Spinal cord (tissue), 10 donors: ENCODE measurements at places on chromosomes 2 and 18. TPM values are rescaled to one million over a fixed set of nuclear protein-coding genes. Genes with fewer than 3 reads are reported as not detected.
A peak's percentile ranks its signal among the peaks of the same experiment; 100 is the strongest.

Gene COL6A3
- total RNA-seq = 245 TPM

Gene FAM124B
- total RNA-seq = 17.2 TPM

Gene CFAP53
- 4.8 TPM for total RNA-seq

Gene RAB12
- 85.2 TPM for total RNA-seq

Gene TCF23
- 0.06 TPM for total RNA-seq

Gene KHK
- 4.1 TPM for total RNA-seq

Gene NFE2L2
- 87.9 TPM for total RNA-seq

Gene ALKAL2
- 3.4 TPM for total RNA-seq

Gene OTOS
- 0.55 TPM for total RNA-seq

Gene GALNT1
- 89.8 TPM for total RNA-seq

Gene EFHD1
- total RNA-seq = 13.7 TPM

Gene CAPN14
- 0.40 TPM for total RNA-seq

Gene STK17B
- 10.7 TPM for total RNA-seq

Gene NR4A2
- total RNA-seq = 4.0 TPM

GRCh38 chr2:40457366-40457765 lies 5.5 kb upstream of the SLC8A1 start:
- no peak for DNase-seq

GRCh38 chr2:175007510-175007909 lies 2.3 kb upstream of the CHN1 start:
- no peak for DNase-seq

- DNase-seq = no peak
These were observed 464.2 kb upstream of the NRP2 start for GRCh38 chr2:205218056-205218455.

DNA sequence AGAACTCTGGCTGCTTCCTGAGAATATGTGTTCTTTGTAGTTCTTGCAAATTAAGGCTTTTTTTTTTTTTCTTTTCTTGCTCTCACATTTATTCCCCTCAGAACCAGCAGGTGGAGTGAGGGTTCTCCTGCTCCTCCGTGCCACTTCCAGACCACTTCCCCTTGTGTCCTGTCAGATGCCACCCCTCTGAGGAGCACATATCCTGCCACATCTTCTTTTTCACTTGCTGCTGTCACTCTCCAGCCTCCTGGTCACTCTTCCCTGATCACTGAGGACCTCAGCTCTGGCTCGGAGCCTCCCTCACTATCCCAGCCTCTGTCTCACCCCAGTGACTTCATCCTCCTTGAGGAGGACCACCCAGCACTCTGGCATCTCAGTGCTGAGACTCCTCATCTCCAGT lies 100.5 kb downstream of the TACR1 start:
- DNase-seq = no peak

DNA sequence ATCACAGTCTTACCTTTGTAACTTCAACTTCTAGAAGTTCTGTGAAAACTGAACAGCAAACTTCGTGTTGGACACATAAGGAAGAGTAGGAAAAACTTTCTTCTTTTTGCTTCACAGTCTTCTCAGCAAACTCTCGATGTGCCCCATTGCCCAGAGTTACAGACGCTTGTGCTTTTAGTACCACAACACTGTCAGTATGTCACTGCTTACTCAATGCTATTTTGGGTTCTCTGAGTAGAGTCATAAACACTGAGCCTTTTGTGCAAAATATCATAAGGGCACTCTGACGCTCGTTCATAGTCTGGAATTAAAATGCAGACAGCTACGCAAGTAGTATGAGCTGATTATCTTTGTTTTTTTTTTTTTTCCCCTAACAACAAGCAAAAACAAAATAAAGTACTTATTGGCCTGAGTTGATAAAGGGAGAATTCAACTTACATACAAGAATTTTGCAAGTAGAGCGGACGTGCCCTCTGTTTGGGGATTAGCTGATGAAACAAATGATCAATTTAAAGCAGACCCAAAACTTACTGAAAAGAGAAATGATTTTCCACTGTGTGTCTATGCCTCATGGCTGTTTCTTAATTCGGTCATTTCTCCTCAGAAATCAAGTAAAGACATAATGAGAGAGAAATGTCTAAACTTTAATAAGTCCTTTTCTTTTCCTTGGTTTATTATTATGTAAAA lies at the start of gene CDH19:
CDH19 (minus strand) TSS at position 150 of the 687 bp plus-strand sequence. CDS start 31,886 bp downstream, outside the sequence.
- no peak for DNase-seq

GRCh38 chr2:141570474-141571131 lies 560.2 kb downstream of the LRP1B start:
- no peak for DNase-seq

GRCh38 chr2:234444893-234445292 lies 52.0 kb downstream of the ARL4C start:
- DNase-seq = no peak

GRCh38 chr2:109456776-109457175 lies 157.0 kb downstream of the SEPTIN10 start:
- DNase-seq = no peak

- no peak for DNase-seq
These were observed 86.0 kb downstream of the PTRHD1 start for GRCh38 chr2:24707143-24707542.

DNA sequence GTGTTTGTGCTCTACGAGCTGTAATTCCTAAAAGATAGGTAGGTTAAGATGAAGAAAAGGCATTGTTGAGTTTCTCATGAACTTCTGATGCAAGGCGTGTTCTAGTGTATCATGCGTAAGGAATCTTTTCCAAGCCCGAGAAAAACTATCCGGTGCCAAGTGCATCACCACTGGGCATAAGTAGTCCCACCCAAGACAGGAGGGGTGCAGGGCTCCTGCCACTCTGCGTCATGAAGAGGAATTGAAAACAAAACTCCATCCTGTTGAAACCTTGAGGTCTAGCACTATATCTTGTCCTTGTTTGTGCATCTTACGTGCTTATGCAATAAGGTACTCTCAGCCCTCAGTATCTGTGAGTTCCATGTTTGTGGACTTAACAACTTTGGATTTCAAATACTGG lies 45.7 kb downstream of the RAB31 start:
- no peak for DNase-seq

DNA sequence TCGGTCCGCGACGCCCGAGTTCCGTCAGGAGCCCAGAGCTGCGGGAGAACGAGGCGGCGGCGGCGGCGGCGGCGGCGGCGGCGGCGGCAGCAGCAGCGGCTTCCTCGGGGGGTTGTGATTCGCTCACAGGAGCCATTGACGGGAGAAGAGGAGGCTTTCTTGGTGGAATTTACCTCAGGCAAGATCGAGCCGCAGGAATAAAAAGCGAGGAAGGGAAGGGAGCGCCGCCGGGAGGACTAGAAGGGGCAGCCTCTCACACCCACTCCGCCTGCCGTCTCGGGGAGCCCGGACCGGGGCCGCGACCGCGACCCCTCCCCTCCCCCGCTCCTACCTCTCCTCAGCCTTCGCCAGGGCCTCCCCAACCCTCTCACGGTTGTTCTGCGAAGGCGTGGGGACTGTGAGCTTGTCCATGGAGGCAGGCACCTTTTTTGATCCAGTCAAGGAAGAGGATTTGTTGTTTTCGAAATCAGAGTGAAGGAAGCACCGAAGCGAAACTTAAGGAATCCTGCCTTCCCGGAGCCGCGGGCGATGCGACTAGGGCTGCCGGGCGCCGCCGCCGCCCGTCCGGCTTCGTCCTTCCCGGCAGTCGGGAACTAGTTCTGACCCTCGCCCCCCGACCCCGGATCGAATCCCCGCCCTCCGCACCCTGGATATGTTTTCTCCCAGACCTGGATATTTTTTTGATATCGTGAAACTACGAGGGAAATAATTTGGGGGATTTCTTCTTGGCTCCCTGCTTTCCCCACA lies 506 bp downstream of the BMPR2 start:
- DNase-seq = no peak

DNA sequence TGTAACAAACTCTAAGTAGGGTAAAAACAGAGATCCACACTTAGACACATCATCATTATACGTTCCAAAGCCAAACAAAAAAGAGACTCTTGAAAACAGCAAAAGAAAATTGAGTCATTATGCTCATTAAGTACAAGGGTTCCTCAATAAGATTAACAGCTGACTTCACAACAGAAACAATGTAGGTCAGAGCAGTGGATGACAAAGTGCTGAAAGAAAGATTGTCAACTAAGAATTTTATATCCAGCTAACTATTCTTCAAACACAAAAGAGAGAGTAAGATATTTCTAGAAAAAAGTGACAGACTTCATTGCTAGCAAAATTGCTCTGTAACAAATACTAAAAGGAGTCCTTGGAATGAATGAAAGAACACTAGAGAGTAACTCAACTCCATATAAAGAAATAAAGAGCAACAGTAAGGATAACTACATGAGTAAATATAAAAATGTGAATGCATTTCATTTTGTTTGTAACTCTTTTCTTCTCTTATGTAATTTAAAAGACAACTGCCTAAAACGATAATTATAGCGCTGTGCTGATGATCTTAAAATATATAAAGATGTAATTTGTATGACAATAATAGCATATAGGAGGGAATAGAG lies 23.8 kb upstream of the DNER start:
- DNase-seq = no peak

DNA sequence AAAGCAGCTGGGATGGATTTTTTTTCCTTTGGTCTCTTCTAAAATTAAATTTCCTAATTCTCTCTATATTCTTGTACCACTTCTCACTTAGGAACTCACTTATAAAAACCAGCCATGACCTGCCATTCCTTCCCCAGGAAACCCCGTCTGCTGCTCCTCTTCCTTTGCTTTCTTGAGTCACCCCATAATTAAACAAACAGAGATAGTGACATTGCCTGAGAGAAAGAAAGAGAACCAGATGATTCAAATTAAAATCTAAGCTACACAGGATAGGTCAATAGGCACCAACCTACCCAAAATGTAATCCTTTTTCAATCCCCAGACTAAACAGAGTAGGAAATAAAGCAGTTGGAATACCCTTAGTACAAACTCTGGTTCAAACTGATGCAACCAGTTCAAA lies 9.7 kb downstream of the STK39 start:
- DNase-seq = no peak

GRCh38 chr18:35122586-35123224 lies 81.5 kb downstream of the MAPRE2 start:
- no peak for DNase-seq

DNA sequence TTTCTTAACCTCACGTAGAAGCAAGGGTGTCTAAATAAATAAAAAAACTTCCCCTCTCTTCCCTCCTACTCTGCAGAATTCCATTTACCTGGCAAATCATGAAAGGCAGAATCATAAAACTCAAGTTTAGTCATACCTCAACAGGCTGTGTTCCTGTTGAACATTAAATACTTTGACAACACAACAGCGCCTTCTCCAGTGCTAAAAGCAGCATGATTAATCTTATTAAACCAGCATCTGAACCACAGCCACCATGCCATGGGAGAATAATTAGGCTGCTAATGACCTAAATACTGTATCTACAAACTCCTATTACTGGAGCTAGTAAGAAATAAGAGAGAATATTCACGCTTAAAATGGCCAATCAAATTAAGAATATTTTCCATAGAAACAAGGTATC lies 68.1 kb downstream of the CDH2 start:
- DNase-seq = no peak

- no peak for DNase-seq
These were observed 379.0 kb upstream of the FANCL start for GRCh38 chr2:58620093-58620492.

DNA sequence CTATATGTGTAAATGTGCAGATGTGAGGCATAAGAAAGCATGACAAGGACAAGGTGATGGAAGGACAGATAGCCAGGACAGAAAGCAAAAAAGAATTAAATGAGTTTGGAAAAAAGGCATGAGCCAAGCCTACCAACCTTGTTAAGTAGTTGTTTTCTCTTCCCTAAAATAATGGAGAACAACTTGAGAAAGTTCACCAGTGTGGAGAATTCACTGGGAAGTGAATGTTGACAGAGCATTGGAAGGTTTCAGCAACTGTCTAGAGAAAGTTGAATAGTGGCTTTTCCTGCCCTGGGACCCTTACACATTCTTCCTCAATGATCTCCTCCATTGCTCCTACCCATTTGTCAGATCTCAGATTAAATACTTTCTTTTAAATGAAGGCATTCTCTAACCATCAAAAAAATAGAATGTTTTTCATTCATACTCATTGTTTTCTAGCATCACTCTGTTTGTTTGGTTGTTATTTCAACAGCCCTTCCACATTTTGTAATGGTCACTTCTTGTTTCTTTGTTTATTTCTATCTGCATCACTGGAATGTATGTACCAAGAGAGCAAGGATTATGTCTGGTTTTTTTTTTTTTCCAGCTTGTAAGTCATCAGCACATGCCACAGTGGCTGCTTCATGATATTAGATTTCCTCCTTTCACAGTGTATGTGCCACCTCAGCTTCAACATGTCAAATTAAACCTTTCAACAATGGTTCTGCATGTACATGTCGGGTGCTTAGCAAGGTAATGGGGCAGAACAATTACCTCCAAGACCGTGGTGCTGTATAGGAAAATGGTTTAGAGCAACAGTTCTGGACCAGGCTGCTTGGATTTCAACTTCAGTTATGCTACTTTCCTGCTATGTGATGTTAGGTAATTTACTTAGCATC lies 586.0 kb upstream of the VRK2 start:
- peak; percentile 25 for DNase-seq

DNA sequence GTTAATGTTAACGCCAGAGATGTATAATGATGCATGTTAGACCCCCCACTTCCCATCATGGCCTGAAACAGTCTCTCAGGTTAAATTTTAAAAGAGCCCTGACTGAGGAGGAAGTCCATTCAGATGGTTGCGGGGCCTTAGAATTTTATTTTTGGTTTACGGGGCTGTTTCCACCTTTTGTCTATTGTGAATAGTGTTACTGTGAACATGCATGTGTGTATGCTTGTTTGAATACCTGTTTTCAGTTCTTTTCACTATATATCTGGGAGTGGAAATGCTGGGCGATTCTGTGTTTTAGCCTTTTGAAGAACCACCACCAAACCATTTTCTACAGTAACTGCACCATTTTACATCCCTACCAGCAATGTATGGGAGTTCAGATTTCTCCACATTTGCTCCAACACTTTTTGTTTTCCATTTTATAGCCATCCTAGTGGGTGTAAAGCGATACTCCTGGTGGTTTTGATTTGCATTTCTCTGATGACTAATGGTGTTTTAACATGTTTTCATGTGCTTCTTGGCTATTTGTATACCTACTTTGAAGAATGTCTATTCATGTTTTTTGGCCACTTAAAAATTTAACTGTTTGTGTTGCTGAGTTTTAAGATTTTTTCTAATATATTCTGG lies 133.0 kb downstream of the MYO3B start:
- DNase-seq = no peak
